Stimulated activated CD8-positive, alpha-beta memory T cell treated with anti-CD3 and anti-CD28 coated beads, Interleukin-7, amount 100 ng/mL, for 1 hour (primary cell): ENCODE measurements at places on chromosomes 7 and 10.

- no peak for DNase-seq
Measured at GRCh38 chr7:16636555-16637101, 8.9 kb downstream of the ANKMY2 start.

- DNase-seq, result no peak
Measured at GRCh38 chr7:22109761-22110160, 164.1 kb upstream of the CDCA7L start.

- DNase-seq, result no peak
Measured at GRCh38 chr7:14765731-14766130, 136.8 kb downstream of the DGKB start.

GRCh38 chr7:121574109-121574508 lies 178.0 kb upstream of the FAM3C start:
- DNase-seq, result no peak

- DNase-seq, result no peak
Measured at GRCh38 chr7:44050915-44051560, 6.5 kb downstream of the DBNL start.

DNA sequence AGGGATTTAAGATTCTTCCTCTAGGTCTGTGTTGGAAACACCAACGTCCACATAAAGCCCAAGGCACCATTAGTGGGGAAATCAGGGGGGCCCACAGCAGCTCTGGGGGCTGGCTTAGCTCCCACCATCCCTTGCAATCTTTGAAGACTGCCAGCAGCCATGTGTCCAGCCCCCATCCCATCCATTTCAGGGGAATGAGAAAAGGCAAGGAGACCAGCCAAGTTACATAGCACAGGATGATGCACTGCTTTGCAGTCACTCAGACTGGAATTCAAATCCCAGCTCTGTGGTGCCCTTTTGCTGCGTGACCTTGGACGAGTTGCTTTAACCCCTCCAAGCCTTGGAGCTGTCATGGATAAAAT lies 108.9 kb upstream of the ZMIZ1 start:
- no peak for DNase-seq

GRCh38 chr7:48130658-48131108 lies 40.6 kb upstream of the ABCA13 start:
- no peak for DNase-seq

GRCh38 chr7:81499262-81500116 lies 270.4 kb downstream of the HGF start:
- DNase-seq, result no peak

DNA sequence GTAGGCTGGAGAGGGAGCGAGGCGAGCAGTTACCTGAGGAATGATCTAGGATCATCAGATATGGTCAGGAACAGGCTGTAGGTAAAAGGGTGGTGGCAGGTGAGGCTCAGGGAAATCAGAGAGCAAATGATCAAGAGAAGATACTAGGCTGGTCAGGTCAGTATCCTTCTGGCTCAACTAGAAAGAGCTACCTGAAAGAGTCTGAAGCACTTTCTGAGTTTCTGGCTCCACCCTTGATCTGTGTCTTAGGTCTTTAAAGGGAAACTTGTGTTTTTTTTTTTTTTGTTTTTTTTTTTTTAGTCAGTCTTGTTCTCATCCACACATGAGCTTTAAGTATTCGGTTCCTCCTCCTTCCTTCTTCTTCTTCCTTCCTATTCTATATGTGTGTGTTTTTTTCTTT lies 10.5 kb downstream of the ADAM22 start:
- DNase-seq, result no peak

DNA sequence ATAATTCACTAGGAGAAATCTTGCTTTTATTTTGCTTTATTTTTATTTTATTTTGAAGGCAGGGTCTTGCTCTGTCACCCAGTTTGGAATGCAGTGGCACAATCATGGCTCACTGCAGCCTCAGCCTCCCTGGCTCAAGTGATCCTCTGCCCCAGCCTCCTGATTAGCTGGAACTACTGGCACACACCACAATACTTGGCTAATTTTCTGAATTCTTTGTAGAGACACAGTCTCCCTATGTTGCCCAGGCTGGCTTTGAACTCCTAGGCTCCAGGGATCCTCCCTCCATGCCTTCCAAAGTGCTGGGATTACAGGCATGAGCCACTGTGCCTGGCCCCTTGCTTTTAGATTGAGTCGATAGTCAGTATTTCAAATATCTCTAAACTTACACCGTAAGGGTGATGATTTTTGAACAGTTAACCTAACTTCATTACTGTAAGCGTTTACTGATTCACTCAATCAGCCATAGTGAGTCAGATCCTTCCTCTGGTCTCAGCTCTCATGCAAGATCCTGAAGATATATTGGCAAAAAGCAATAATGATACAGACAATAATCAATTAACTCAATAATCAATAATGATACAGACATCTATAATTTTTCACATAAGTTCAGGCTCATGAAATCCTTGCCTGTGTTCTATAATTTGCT lies 239.5 kb downstream of the KIAA1217 start:
- no peak for DNase-seq

DNA sequence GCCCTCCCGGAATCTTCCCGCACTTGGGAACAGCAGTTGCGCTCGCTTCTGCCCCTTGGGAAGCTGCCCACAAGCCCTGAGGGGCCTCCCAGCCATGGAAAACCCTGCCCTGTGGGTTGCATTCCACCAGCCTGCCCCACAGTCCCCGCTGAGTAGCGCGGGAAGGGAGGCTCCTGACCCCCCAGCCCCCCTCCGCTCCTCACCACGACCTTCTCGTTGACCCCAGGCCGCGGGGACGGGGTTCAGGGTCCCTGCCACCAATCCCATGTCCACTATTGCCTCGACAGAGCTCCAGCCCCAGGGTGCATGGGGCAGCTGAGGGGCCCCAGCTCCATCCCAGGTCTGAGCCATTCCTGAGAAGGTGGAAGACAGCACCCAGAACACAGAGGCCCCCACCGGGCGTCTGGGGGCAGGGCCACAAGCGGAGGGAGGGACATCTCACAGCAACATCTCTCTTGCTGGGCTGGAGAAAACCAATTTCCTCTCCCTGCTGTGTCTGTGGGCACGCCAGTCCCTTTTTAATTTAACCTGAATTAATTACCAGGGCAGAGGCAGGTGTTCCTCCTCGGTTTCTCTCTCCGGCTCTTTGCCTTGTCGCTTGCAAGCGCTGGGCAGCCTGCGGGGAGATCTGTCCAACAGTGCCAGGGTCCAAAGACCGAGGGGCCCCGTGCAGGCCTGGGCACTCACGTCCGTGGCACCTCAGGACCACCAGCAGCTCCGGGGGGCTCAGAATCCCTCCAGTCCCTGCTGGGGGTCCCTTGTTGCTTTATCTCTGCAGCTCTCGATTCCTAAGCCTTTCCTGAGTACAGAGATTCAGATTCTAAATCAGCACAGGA lies 57.9 kb downstream of the FOXL3 start:
- no peak for DNase-seq

DNA sequence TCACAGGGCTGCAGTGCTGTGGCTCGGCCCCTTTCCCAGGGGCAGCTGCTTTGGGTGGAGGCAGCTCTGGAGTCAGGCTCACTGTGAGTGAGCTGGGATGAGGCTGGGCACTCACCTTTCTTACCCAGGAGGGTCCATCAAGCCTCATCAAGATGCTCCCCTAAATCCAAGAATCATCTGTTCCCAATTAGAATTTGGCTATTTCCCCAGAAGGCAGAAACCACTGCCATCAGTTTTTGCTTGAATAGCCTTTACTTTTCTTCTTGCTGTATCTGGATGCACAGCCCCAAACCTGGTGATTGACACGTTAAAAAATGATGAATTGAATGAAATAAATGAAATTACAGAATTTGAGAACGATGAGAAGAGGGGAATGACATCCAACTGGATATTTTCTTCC lies 74.3 kb upstream of the LYZL1 start:
- no peak for DNase-seq

DNA sequence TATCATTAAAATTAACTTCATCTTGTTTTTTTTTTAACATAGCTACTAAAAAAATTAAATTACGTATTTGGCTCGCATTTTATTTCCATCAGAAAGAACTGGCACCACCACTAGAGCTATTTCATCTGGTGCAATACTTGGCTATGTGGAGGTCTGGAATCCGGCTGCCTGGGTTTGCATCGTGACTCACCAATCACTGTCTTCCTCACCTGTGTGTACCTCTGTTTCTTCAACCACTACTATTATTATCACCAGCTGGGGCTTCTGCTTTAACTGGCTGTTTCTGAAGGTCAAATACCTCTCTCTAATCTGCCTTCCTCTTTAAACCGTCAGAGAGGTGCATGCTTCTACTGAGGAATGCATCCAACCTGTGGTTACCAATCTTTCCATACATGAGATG lies 6.5 kb downstream of the WDR91 start:
- DNase-seq, result no peak

- no peak for DNase-seq
Measured at GRCh38 chr10:129459762-129460539, 7.1 kb upstream of the MGMT start.

DNA sequence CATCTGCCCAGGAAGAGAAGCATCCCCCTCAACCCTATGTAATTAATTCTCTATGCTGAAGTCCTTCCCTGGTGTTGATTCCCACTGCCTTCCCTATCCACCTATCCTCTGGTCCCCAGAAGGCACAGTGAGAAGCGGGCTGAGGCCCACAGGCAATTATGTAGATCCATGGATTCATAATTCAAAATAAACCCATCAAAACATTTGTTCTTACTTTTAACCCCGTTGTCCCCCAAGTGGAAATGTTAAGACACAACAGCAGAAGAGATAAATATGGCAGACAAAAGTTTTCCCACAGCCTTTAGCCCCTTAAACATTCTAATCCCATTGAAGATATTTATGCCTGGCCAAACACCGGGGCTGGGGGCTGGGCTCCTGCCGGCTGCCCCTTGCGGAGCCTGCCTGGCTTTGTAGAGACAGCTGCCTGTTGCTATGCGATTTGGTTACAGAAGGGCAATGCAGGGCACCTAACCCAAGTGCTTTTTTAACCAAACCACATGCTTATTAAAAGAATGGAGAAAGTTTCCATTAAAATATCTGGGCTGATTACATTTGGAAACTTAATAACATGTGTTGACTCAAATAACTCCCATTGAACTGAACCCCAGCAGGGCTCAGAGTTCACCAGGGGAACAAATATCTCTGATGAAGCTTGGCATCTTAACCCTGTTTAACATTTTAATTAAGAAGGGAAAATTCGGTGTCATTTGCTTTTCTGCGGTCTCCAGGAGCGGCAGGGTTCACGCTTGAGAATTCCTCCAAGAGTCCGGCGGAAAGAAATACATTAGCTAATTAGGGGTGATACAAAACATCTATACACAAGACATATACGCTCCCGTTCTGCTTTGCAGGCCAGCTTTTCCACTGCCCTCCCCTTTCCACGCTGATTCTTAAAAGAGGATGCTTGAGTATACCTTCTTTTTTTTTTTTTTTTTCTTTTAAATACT lies 110.8 kb upstream of the FGFR2 start:
- DNase-seq, result no peak

- DNase-seq, result peak; percentile 6
Measured at GRCh38 chr7:94436018-94436604, 41.4 kb downstream of the COL1A2 start.

DNA sequence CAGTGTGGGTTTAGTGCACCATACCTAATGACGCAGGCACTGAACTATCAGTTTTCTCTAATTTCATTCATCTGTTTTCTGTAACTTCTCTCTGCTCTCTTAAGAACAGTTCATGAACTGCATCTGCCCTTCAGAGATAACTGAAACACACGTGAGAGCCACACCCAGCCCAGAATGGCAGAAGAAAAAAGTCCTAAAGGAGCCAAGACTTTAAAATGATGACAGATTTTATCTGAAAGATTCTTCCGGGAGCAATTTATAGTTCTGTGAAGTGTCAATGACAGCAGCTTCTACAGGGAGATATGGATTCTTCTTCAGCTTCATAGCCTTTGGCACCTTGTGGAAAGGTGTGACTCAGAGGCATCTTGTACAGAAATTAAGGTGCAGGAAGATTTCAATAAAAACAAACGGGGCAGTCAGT lies 211.5 kb upstream of the SLC26A5 start:
- DNase-seq, result no peak

DNA sequence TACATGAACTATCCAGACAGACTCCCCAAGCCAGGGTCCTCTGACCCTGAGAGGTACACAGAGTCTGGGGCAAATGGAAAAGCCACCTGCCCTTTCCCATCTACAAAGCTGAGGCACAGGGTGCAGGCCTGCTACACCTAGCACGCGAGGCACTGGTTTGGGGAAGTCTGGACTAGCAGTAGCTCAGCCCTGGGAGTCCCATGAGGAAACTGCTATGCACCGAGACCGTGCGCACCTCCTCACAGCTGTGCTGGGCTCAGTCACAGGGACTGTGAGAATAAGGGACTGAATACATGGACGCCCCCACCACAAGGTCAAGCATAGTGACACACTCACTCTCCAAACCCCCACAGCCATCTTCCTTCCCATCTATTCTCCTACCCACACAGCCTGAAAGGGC lies 8.2 kb downstream of the MAT1A start:
- no peak for DNase-seq

DNA sequence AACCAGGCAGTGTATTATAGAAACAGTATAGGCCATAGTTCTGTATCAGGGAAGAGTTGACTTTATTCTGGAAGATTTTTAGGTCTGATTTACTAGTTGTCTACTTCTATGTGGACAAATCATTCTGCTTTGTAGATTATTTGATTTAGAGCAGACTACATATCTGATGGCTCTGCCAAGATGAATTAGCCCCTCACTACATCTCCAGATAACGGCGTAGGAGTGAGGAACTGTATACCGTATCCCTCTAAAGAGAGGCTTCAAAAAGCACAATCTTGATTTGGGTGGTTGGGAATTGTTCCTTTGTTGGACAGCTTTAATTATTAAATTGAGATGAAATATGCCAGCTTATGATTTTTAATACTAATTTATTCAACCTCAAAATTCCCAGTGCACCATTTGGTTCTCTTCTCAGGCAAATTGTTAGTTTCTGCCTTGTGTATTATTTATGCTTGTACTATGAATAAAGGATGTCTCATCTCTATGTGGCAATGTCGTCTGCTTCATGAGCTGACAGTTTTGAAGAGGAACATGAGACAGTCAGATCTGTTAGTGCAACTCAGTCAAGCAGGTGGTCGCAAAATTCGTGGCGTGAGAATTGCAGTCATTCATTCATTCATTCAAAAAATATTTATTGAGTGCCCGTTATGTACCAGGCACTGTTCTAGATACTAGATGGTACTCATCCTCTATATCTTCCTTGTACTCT lies 422.8 kb downstream of the EXOC4 start:
- DNase-seq, result no peak

DNA sequence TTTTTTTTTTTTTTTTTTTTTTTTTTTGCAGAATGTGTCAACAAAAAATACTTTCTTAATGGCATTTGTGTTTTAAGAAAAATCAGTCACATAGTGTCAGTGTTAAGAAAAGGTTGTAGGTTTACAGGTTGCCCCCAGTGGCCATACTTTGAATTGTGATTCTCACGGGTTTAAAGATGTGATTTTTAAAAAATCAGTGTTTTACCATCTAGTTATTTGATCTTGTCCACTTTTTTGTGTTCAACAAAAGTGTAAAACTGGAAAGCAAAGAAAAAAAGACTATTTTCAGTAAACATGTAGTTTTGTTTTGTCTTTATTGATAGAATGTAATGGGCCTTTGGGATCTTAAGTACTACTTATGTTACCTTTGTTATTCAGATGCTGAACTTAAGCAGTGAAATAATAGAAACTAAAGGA lies 25.7 kb downstream of the SUV39H2 start:
- DNase-seq, result no peak

GRCh38 chr10:69344591-69345252 lies 66.4 kb downstream of the HK1 start:
- DNase-seq, result no peak

- no peak for DNase-seq
Measured at GRCh38 chr10:54478601-54479000, 322.4 kb downstream of the PCDH15 start.

- no peak for DNase-seq
Measured at GRCh38 chr10:90051474-90051873, 350.1 kb downstream of the KIF20B start.

GRCh38 chr7:151709141-151710038 lies 167.5 kb downstream of the PRKAG2 start:
- no peak for DNase-seq
